ENCODE measurements at places on chromosomes 7 and 10. TPM values are rescaled to one million over a fixed set of nuclear protein-coding genes. Genes with fewer than 3 reads are reported as not detected.
A peak's percentile ranks its signal among the peaks of the same experiment; 100 is the strongest.

DNA sequence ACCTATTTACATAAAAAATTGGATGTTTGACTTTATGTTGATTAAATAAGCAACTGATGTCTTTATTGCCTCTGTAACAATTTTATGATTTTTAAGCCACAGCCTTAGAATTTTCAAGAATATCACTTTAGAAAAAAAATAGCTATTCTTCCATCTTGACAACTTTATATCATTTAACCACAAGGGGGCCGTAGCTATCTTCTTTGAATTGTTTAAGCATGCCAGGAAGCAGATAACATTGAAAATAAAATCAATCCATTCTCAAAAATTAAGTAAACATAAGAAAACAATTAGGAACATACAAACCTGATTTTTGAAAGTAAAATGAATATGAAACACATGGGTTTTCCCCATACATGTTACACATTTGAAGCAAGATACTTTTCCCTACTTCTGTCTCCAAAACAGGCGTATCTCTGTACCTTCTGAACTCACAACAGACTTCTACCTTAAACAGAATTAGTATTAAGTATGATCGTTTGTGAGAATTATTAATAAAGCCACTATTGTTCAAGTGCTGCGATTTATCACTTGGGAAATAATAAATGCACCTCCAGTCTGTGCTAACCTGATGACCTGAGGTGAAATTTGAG lies 209.0 kb downstream of the CACNA2D1 start:
- DNase-seq: peak; percentile 49

- peak; percentile 74 for DNase-seq
Observed at GRCh38 chr7:112202816-112203215, 3.4 kb downstream of the DOCK4 start.

- DNase-seq: no peak
Observed at GRCh38 chr7:112124061-112124766, 82.0 kb downstream of the DOCK4 start.

DNA sequence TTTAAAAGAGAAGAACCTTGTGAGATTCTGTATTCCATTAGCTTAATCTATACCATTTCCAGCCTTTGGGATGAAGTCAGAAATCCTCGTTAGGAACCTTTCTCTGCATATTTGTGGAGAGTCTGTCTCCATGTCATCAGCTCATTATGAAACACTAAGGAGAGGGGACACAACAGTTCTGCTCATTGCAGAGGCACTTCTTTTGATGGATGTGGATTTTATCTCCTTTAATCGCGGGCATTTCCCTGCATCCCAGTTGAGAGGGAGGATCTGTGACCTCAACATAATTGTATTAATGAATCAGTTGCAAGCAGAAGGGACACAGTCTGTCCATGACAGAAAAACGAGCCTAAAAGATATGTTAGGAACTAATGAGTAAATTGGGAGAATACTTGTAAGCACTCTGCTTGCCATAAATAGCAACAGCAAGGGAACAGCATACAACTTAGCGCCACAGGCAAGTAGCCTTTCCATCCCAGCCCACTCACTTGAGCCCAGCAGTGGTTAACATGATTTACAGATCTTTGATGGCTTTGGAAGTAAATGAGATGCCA lies 37.9 kb downstream of the SORCS1 start:
- no peak for DNase-seq

- DNase-seq: no peak
Observed at GRCh38 chr10:101902820-101903145, 59.2 kb upstream of the KCNIP2 start.

DNA sequence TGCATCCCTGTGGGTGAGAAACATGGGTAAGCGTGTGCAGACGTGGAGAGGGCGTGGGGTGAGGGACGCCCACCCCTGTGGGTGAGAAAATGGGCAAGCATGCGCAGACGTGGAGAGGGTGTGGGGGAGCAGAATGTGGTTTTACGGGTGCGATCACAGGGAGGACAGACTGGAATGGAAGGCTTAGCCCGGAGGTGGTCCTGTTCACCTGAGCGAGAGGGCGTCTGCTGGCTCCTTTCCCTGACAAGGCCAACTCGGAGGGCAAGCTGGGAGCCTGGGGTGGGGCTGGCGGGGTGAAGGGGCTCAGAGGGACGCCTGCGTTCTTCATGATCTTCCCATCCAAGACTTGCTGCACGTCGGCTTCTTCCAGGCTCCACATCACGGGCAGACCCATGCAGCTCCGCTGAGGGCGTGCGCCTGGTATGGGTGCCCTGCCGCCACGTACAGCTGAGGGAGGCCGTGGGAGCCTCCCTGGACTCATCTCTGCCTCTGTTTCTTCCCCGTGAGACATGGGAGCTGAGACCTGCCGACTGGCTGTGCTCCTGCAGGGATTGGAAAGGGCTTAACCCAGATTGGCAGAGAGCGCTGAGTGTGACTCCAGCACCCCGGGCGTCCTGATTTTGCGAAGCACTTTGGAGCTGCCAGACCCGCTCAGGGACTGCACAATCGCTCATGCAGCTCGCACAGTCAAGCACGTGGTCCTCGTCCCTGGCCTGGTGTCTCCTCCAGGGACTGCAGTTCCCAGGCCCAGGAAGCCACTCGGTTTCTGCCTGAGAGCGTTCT lies 74.3 kb upstream of the SHH start:
- no peak for DNase-seq

GRCh38 chr7:2461268-2462026 lies 14.8 kb downstream of the GRIFIN start:
- no peak for DNase-seq

GRCh38 chr10:101304316-101304715 lies 49.6 kb upstream of the BTRC start:
- no peak for DNase-seq

- DNase-seq: no peak
Observed at GRCh38 chr10:277963-278362, 142.7 kb downstream of the ZMYND11 start.

DNA sequence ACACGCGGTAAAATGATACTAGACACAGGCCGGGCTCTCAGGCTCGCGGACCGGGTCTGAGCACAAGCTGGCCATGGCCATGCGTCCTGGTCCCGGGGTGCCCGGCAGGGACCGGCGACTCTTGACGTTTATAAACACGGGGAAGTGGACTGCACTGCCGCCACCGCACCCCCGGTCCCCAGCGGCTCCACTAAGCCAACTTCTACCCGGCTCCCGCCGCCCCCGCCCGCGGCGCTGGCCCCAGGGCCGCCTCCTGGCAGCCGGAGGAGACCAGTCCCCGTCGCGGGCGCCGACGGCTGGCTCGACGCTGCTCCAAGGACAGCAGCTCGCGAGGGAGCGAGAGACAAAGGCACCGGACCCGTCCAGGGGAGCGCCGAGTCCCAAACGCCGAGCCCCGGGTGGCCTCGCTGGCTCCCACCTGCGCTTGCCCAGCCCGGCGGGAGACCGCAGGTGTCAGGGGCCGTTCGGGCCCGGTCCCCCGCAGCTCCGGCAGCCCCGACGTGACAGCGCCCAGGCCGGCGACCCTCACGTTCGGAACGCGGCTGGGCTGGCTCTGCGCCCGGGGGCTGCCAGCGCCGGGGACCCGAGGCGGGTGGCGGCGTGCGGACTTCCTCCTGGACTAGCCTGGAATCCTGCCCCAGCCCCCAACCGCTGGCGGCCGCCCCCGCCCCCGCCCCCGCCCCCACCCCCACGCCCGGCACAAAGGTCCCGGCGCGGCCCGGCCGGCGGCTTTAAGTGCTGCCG lies 517 bp downstream of the ITGB1 start:
- peak; percentile 38 for DNase-seq

DNA sequence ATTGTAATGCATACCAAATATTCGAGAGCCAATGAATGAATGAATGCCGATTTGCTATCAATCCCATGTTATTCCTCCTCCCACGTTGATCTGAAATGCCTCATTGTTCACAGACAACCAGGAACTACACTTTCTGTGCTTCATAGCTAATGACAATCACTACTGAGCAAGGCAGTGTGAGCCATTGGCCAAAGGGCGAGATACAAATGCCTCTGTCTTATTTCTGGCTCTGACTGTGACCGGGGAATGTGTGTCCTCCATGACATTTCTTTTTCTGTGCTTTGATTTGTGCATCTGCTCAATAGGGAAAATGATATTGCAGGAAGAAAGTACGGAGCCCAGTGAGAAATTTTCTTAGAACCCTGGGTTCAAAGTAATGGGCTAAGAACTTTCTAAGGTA lies 217.1 kb downstream of the CXCL12 start:
- DNase-seq: no peak

- DNase-seq: no peak
Observed at GRCh38 chr7:7152315-7152714, 30.0 kb upstream of the C1GALT1 start.

The YWHAG gene
- 178 TPM for total RNA-seq

The GNGT1 gene
- not detected for total RNA-seq

The DKK1 gene
- total RNA-seq: 31.8 TPM

The ABCB1 gene
- not detected for total RNA-seq

The YKT6 gene
- total RNA-seq: 153 TPM

The PAPOLB gene
- not detected for total RNA-seq

The HSPB1 gene
- 198 TPM for total RNA-seq

The KCNH2 gene
- 0.09 TPM for total RNA-seq

The RGR gene
- total RNA-seq: not detected

The GIMAP5 gene
- not detected for total RNA-seq

The PDZD7 gene
- 0.58 TPM for total RNA-seq

The ARHGEF35 gene
- total RNA-seq: 0.93 TPM

The EPO gene
- not detected for total RNA-seq

The OR2A1 gene
- total RNA-seq: not detected

Measured in MCF 10A (cell line).